ENCODE measurements at places on chromosomes 6 and 20.

DNA sequence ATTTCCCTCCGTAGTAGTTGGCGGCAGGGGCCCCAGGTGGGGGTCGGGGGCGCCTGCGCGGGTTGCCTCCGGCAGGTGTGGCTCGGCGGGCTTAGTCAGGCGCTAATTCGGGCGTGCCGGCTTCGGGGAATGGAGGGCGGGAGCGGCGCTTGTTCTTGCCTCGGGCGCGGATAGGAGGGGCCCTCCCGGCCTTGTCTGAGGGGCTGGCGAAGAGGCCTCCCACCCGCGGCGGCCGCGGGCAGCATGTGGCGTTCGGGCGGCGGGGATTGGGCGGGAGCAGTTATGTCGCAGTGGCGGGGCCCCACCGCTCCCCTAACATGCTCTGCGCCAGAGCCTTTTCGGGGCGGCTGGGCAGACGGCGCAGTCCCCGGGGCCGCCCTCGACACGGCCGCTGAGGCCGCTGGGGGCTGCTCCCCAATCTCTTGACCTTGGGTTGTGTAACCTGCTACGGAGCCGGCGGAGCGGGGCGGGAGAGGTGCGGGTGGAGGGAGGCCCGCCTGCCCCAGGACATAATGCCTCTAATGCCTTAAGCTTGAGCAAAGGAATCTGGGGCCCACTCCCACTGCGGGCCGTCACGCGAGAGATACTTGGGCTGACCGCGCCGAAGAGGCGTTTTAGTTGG, 1.1 kb downstream of the AMD1 start:
- peak; percentile 77 for DNase-seq

GRCh38 chr20:17438436-17439039, 92.6 kb downstream of the BFSP1 start:
- no peak for DNase-seq

DNA sequence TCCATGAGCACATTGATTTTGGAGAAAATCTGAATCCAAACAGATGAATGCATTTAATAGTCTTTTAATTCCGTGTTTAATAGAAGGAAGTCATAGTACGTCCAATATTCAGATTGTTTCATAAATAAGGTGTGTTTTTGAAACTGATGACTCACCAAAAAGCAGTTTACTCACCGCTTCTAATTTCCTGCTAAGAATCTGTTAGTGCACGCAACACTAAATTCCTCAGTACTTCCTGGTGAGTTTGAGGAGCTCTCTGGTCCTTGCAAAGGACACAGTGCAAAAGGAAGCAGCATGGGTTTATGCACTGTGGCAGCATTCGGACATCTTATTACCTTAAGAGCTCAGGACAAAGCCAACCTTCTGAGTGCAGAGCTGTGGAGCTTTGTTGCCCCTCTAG, 2.3 kb upstream of the ADGRF1 start:
- DNase-seq = no peak

DNA sequence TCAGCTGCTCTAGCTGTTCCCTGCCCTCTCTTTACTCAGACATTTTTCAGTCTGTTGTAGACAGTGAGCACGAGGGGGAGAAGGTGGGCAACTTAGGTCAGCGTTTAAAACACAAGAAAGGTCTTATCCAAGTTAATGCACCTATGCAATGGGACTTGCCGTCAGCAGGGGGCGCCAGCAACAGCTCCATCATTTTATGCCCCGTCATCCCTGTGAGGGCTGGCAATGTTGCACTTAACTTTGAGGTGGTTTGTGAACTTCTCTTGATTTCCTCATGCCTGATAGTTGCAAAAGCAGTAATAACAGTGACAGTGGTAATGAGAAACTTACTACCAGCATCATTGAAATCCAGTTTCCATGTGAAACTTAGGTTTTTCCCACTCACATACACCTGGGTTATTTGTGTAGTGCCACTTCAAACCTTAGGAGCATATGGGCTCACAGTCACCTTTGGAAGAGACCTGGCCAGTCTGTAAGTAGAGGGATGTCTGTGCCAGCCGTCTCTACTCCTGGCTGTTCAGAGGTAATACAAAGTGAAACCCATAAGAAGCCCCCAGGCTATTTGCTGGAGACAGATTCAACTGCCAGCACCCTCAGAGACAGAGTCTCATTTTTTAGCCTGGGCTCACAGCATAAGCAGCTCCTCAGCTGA, 44.9 kb upstream of the ID1 start:
- peak; percentile 73 for DNase-seq

- DNase-seq = no peak
These were observed 1586.7 kb downstream of the HACE1 start for GRCh38 chr6:103273048-103273447.

DNA sequence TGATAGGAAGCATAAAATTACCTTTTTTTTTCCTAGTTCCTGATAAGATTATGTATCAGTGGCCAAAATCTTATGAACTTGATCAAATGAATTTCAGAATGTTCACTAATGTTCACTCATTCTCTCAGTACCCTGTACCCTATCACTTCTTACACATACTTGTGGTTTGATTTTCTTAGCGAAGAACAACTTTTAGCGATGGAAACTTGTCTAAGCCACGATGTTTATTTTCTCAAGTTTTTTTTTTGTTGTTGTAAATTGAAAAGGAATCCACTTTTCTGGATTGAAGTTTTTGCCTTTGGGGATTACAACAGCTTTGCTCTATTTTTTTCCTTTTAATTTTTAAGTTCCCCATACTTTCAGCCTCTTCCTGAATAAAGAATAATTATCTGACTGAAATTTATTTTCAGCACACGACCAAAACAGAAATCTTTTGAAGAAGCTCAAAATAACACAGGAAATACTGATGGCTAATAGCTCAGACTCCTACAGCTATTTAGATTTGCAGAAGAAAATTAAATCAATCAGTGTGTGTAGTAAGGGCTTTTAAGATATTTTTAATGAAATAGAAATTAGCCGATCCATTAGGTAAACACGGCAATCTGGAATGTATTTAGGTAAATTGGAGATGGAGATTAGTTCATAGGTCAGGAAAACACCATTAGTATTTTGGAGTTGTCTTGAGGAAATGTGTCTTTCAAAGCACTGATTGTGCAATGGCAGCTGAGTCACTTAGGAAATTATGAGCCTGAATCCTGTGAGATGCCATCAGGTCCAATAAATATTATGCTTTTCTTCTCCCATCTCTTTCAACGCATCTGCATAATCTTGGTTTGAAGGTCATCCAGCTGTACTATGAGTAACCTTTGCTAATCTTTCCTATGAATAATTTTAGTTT, 217.5 kb downstream of the GJA1 start:
- no peak for DNase-seq

DNA sequence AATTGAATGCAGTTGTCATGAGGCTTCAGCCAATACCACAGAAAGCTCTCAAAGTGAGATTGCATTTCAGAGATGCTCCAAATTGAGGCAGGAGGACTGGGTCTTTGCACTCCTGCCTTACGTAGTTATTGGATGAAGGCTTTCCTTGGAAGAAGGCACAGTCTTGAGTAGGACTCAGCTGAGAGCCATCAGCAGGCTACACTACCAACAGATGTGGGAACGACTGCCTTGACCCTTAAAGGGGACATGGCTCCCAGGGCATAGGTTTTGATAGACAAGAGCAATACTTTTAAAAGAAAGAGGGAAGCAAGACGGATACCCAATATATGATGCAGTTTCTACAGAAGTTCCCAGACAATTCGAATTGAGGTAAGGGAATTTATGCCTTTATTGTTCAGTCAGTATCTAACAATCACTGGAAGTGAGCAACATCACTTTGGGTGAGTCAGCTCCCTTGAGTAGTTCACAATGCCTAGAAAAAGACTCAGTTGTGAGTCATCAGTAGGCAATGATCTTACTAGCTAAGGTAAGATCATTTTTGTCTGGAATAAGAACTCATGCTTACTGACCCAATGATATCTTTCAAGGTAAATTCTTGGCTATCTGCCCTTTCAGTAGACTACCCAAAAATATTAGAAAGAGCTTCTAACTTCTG, 390.8 kb downstream of the GJA1 start:
- DNase-seq = no peak

DNA sequence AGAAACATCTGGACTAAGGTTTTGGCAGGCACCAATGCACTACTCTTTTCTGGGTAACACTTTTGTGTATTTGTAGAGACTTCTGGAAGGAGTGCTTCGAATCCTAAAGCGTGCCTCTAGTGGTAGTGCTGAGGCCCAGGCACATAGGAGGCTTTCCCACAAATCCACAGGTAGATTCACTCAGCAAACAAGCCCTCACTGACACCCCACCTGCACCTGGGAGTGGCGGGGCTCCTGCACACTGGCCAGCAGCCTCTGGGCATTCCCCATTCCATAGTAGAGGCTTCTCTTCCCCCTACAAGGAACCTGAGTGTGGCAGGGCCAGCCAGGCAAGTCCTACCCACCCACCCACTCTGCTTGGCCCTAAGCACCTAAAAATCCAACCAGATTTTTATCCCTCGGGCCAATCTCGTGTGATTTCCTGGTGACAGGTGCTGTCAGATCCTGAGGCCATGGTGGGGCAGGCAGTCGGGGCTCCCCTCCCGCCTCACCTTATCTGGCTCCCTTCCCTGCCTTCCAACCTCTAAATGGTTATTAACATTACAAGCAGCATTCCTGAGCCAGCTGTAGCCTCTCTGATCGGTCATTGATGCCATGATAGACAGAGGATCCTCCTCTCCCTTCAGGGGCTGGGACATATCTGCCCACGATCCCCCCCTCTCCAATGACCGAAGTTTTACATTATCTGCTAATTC, 82.4 kb downstream of the SLC2A10 start:
- no peak for DNase-seq

All from head of caudate nucleus (tissue), 42 donors.